ENCODE measurements at places on chromosomes 2 and 18.

- no peak for DNase-seq
Observed at GRCh38 chr18:35770376-35771014, 189.0 kb downstream of the GALNT1 start.

DNA sequence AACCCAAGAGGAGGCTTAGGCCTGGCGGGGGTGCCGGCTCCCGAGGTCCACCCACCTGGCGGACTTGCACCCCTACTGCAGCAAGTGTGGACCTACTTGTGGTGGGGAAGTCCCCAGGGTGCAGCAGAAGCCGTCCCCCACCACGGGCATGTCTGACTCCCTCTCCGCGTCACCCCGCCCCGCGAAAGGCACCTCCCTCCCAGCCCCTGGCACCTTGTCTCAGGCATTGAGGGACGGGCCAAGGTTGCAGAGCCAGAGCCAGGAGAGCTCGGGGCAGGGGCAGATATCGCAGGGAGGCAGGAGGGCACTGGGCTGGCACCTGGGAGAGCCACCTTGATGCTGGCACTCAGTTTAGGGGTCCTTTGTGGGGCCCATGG lies 19.0 kb downstream of the CROCC2 start:
- no peak for DNase-seq

GRCh38 chr2:235608200-235608887 lies 114.5 kb downstream of the AGAP1 start:
- DNase-seq: no peak

DNA sequence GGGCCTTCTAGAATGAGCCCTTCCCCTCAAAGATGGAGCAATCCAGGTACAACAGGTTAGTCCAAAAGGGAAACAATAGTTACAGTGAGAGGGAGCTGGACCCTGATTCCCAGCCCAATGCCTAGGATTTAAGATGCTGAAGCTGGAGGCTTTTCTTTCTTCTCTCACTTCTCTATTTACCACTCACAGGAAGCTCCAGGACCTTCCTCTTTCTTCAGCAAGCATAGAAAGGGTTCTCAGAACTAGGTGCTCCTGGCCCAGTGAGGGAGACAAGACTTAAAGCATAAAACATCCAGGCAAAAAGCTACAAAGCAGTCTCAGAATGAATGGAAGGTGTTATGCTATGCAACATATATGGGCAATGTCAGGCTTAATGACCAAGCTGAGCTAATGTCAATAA lies 279.0 kb downstream of the SRBD1 start:
- DNase-seq: no peak

- DNase-seq: no peak
Observed at GRCh38 chr2:158101384-158101926, at the start of gene UPP2. Gene UPP2, plus strand, starts transcription at chr2:158101876. Its CDS starts 188 bp downstream, at chr2:158102064.

DNA sequence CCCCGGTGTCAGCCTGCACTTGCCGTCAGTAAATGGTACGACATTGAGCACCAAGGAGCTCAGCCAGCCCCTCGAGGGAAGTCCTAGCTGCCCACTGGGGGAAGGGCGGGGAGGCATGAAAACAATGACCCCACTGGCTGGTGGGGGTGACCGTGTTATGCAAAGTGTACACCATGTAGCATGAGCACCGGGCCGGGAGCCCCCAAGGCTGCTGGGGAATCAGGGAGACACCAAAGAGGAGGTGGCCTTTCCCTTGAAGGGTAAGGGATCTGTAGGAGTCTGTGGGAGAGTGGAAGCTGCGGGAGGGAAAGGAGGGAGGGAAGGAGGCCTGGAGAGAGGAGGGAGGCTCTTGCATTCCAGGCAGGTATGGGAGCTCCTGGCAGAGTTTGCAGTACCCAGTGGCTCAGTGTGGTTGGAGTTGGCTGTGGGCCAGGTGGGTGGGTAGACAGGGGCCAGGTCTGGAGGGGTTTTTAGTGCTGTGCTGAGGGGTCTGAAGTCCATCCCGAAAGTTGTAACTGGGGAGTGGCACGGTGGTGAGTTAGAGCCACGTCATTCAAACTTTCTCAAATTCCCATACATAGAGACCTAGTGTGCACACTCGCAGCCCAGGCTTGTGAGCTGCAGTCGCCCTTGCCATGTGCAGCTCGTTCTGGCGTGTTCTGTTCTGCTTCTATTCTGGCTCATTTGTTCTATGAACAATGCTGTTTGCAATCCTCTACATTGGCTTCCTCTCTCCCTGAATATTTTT lies 22.4 kb downstream of the RRM2 start:
- DNase-seq: no peak

DNA sequence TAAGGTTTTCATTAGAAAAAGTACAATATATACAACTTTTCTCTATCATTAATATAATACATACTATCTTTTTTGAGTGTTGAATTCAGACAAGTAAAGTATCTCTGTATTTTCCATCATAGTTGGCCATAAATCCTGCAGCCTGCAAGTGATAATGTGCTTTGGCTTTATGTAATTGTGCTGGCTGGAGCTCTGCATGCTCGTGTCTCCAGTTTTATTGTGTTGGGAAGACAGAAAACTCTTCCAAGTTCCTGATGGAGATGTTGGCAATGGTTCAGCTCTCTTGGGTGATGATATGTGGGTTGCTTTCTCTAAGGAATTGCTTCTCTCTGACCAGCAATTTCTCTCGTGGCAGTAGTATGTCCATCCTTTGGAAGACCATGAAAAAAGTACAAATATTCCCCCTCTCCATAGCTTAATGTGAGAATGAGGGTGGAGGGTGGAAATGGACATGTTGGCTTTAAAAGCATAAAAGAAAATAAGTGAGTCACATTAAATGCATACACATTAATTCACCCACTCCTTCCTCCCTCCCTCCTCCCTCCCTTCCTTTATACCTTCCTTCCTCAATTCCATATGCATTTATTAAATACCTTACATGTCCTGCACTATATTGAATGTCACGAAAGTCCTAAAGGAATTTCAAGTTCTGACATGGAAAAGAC lies 344.2 kb downstream of the MTX2 start:
- DNase-seq: no peak

DNA sequence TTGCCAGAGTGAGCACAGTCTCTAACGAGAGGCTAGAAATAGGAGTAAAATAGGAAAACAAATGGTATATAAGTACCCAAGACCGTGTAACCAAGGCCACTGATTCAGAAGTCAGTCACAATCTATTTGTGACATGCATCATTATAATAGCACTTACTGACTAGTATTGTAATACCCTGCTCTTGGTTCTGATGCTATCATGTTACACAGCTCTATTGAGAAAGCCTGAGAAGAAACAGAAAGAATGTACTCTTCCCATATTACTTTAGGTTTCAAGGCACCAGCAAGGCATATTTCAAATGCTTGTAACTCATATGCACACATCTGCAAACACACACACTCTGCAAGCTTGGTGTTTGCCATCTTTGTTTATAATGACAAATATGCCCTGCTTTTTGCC lies 746.4 kb downstream of the SLC4A3 start:
- no peak for DNase-seq

- DNase-seq: no peak
Observed at GRCh38 chr18:49764032-49764431, 49.3 kb downstream of the ACAA2 start.
